ENCODE measurements at places on chromosomes 5 and 9.

- DNase-seq: no peak
Measured at GRCh38 chr9:4680750-4681149, 1.4 kb downstream of the CDC37L1 start.

DNA sequence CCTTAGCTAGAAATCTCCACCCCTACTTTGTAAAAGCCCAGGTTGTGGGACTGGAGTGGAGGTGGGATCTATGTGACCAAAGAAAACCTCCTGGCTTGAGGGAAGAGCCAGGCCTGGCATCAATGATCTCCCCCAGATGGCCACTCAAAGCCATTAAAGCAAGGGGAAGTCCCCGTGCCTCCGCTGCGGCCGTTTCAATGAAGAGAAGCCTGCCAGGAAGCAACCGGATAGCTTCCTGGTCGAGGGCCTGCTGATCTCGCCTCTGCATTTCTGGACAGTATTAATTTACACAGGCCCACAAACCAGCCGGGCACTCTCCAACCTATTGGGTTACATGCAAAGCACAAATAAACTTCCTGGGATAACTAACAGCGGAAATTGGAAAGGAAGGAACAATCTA is 160.5 kb upstream of the MSX2 start:
- DNase-seq: no peak

- DNase-seq: no peak
Measured at GRCh38 chr5:101955891-101956290, 340.2 kb downstream of the SLCO4C1 start.

- no peak for DNase-seq
Measured at GRCh38 chr9:71001780-71002386, 119.5 kb downstream of the TRPM3 start.

- DNase-seq: no peak
Measured at GRCh38 chr9:80605129-80605528, 1033.4 kb downstream of the TLE4 start.

Measured in C1 segment of cervical spinal cord (tissue), 14 donors.